Spleen (tissue), 13 donors: ENCODE measurements at places on chromosomes 2 and 18. TPM values are rescaled to one million over a fixed set of nuclear protein-coding genes. Genes with fewer than 3 reads are reported as not detected.

Gene AMER3
- not detected for polyA plus RNA-seq

Gene TXNDC2
- not detected for polyA plus RNA-seq

Gene CHAC2
- polyA plus RNA-seq, result 7.4 TPM

Gene EFHD1
- 19.2 TPM for polyA plus RNA-seq

Gene SPATA3
- polyA plus RNA-seq, result not detected

Gene IGFBP2
- polyA plus RNA-seq, result 162 TPM

GRCh38 chr2:228048838-228049490 lies 132.5 kb downstream of the SPHKAP start:
- no peaks in the 10 kb centered on the region for H3K27me3 ChIP-seq
- H3K4me1 ChIP-seq, result no peaks in the 10 kb centered on the region
- H3K36me3 ChIP-seq, result no peaks in the 10 kb centered on the region
- H3K27ac ChIP-seq, result no peak overlapping the region
- no peak for DNase-seq

- DNase-seq, result peak; percentile 27
- H3K27me3 ChIP-seq, result no peaks in the 10 kb centered on the region
- no peak overlapping the region for H3K4me3 ChIP-seq
- no peak overlapping the region for H3K27ac ChIP-seq
- no peaks in the 10 kb centered on the region for H3K4me1 ChIP-seq
Measured at GRCh38 chr2:96985181-96985945, 1.0 kb downstream of the FAM178B start.

DNA sequence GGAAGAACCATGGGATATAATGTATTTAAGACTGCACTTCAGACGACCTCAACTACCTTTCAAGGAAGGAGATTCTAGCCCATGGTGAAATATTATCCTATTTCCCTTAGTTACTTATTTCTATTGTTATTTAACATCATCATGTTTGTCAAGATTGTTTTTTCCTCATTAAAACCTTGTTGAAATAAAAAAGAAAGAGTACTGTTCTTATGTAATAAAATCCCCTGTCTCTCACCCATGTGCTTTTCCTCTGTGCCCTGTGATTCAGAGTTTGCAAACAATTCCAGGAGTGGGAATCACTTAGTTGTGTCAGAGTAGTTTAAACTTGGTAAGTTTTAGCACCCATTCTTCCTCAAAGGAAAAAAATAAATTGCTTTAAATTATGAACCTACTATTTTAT lies 43.6 kb downstream of the ERBB4 start:
- H3K27me3 ChIP-seq, result no peaks in the 10 kb centered on the region
- H3K36me3 ChIP-seq, result no peaks in the 10 kb centered on the region
- H3K4me1 ChIP-seq, result no peaks in the 10 kb centered on the region
- H3K4me3 ChIP-seq, result no peak overlapping the region
- DNase-seq, result no peak
